GM04504 (cell line): ENCODE measurements at places on chromosomes 1 and 21.

DNA sequence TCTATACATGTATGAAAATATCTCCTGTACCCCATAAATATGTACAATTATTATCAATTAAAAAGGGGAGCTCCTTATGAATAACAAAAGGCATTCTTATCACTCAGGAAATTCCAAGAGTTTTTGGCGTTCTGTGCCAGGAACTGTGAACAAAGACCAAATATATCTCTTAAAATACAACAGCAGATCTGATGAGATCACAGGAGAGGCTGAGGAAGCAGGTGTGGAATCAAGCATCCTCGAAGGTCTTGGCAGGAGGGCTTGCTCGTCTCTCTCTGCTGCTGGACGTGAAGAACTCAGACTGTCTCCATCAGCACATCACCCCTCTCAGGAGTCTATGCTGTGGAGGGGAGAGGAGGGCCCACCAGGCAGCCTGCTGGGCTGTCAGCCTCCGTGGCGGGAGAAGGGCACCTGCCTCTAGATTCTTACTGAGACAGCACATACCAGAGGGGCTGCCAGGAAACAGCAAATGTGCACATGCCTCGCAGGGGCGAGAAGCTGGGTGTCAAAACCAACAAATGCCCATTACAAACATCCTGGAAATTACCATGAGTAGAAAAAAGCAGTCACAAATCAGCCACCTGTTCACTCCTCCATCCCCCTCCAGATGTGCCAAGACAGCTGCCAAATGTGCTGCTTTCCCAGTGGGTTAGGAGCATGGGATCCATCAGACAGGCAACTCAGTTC is 30.8 kb upstream of the FAM89A start:
- DNase-seq, result no peak

DNA sequence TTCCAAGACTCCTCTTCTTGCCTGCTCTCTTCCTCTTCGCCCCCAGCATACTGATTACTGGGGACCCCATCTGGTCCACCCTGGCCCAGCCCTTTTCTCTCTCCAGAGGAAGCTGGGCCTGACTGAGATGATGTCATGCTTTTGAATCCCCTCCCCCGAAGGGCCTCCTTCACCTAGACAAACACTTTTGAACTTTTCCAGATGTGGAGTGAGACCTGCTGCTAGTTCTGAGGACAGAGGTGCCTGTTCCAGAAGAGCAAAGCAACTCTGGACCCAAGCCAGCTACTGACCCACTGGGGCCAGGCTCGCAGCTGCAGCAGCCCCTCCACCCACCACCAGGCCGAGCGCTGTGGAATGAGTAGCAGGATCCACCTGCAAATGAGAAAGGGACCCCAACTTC is 8.4 kb downstream of the CD34 start:
- no peak for DNase-seq

- no peak for DNase-seq
These were observed 47.4 kb downstream of the MAGI3 start for GRCh38 chr1:113437554-113438341.

DNA sequence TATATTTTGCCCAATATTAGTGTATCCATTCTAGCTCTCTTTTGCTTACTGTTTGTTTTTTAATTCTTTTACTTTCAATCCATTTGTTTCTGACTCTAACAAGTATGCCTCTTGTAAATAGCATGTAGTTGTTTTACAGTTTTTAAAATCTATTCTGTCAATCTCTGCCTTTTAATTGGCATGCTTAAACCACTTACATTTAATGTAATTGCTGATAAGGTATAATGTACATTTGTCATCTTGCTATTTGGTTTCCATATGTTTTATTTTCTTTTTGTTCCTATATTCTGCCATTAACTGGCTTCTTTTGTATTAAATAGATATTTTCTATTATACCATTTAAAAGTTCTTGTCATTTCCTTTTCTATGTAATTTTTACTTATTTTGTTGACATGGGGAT is 16.2 kb upstream of the MAB21L3 start:
- DNase-seq, result no peak

GRCh38 chr1:70675737-70676156 is 264.7 kb downstream of the CTH start:
- no peak for DNase-seq

GRCh38 chr21:27562303-27562702 is 595.4 kb upstream of the ADAMTS5 start:
- DNase-seq, result no peak

GRCh38 chr1:21814981-21815582 is 3.0 kb downstream of the LDLRAD2 start:
- no peak for DNase-seq

GRCh38 chr21:21165063-21165645 is 166.9 kb downstream of the NCAM2 start:
- DNase-seq, result peak; percentile 71

DNA sequence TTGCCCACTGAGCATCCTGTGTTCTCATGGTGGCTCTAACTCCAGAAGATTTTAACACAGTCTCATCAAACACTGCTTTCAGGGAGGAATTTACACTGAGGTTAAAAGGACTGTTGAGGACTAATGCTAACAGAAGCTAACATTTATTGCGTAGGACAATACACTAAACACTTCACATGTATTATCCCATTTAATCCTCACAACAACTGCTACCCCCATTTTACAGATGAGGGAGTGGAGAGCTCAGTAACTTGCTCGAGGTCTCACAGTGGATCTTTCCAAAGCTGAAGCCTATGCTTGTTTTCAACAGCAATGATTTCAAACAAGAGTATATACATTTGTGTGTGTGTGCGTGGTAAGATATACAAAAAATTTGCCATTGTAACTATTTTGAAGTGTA is 13.9 kb downstream of the ATF3 start:
- no peak for DNase-seq

DNA sequence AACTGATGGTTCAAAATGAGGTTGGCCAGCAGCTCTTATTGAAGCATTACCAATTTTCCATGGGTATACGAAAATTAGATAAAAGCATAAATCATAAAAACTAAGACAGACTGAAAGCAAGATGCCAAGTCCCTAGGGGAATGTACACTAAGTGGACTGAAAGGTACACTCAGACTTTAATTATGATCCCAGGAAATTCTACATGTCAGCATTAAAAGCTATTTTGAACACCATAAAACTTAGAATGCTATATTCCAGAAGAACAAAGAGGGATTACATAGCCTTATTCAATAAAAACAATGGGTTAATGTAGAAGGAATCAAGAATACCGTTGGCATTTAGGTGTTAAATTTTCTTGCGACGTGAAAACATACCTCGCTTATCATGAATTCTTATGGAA is 558.5 kb downstream of the LRRIQ3 start:
- no peak for DNase-seq

- DNase-seq, result no peak
These were observed 11.9 kb upstream of the UBL4B start for GRCh38 chr1:110100335-110100734.

DNA sequence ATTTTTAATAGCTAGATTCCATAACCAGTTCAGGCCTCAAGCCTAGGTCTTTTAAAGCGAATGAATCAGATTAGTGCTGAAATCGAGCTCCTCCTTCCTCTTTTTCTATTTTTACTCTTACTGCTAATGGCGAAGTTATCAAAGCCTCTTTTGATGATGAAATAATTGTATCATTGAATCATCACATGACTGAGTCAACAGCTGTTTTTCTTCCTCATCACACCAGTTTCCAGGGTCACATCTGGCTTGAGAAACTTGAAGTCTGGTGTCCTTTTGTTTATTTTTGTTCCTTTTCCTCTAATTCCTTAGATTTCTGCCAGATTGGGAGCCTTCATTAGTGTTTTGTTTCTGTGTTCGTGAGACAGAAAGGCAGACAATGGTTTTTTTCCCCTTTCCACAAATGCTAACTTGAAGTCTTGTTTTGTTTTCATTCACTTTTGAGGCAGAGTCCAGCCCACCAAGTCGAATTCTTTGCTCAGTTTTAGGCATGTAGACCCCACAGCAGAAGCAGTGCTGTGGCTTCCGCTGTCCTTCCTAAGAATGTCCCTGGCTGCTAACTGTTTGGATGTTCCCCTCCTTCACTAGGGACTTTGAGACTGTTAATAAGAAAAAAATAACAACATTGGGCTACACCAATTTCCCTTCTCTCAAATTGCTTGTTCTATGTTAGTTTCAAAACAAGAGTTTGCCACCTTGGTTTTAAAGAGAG is 51.9 kb upstream of the FMOD start:
- peak; percentile 65 for DNase-seq

GRCh38 chr1:229271448-229272159 is 693 bp downstream of the RAB4A start:
- DNase-seq, result no peak

- no peak for DNase-seq
These were observed 23.9 kb downstream of the S1PR1 start for GRCh38 chr1:101260556-101261350.

DNA sequence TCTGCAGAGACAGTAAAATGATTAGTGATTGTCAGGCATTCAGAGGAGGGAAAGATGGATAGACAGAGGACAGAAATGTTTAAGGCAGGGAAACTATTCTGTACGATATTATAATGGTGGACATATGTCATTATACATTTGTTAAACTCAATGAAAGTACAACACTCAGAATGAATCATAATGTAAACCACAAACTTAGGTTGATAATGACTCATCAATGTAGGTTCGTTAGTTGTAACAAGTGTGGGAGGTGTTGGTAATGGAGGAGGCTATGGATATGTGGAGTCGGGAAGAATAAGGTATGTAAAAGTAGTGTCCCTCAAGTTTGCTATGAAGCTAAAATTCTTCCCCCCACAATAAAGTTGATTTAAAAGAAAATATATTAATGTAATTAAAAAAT is 455.0 kb downstream of the BRINP3 start:
- DNase-seq, result no peak

DNA sequence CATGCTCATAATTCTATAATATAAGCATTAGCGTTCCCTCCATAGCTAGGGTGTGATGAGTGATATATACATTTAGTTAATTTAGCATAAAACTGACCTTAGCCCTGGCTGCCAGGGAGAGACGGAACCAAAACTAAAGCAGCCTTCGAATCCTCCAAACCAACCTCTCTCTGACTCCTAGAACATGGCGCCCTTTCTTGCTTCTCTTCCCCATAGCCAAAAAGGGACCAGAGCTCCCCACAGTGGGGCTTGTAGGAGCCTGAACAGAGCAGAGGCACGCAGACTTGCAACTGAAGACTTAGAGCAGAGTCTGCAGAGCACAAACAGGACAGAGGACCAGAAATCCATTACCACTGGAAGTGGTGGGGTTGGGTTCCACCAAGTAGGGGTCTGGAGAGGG is 17.7 kb downstream of the IRF2BP2 start:
- DNase-seq, result no peak
